ENCODE measurements at places on chromosomes 16 and 17.

- peak; percentile 40 for DNase-seq
Observed at GRCh38 chr16:84391151-84392030, 23.1 kb downstream of the ATP2C2 start.

GRCh38 chr17:39351508-39351907, 49.9 kb downstream of the FBXL20 start:
- no peak for DNase-seq

DNA sequence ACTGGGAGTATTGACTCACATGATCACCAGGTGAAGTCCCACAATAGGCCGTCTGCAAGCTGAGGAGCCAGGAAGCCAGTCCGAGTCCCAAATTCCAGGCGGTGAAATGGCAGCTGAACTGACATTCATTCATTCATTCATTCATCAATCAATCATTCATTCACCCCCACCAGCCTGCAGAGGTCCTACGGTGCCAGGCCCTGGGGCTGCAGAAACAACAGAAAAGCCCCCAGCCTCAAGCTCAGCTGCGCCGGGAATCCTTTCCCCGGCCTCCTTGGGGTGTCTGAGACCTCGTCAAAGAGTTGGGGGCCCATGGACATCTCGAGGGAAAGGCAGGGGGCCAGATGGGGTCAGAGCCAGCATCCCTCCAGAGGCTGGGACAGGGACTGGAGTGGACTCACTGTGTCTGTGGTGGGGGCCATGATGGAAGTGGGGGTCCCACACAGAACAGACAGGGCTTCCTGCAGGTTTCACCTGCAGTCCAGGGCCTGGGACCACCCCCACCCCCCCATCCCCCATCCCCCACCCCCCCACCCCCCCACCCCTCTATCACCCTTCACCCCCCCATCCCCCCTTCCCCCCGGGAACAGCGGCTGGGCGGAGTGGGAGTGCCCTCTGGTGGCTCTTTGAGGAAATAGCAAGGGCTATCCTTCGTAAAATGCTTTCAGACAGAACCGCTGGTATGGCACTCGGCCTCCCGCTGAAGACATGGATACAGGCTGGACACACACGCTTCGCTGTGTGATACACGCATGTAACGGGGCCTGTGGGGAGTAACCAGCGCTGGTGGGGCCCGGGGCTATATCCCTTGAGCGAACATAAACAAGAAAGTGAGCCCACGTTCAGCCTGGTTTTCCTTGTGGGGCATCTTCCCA, 8.5 kb upstream of the ZC3H18 start:
- peak; percentile 60 for DNase-seq

GRCh38 chr16:86030116-86030515, 131.2 kb downstream of the IRF8 start:
- no peak for DNase-seq

DNA sequence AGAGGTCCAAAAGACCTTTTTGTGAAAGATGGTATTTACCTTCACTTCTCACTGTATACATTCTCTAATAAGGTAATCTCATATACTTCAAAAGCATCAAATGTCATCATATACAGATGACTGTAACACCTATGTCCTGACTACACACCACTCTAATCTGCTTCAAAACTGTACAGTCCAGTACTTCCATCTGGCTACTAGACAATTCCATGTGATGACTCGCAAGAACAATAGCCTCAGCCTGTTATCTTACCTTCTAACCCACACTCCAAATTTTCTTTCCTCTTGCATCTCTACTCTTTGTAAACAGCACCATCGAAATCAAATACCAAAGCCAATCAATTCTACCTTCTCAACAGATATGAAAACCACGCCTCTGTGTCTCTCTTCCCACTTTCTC, 24.1 kb downstream of the MYO1D start:
- DNase-seq, result no peak
